Spinal cord (tissue), 10 donors: ENCODE measurements at places on chromosomes 6 and 20.

DNA sequence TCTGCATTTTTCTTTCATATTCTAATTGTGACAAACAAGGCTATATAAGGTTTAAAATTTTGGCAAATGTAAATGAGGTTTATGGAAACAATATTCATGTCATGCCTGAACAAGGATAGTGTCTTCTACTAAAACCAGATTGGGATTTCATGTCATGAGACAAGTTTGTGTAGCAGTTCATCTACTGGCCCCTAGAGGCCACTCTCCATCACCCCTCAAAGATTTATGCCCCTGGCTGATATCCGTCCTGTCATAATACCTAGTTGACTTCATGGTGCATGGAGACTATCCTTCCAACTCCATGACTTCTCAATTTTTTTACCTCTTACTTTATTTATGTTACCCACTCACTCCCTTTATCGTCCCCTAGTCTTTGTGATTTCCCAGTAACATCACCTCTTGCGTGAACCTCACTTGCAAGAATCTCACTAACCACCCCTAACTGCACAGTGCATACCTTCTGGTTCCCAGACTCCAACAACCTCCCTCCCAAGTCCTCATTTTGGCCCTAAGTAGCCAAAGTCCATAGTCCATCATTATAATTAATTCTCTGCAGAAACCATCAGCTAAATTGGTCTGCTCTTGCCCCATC, 179.8 kb downstream of the TASP1 start:
- no peak for DNase-seq

DNA sequence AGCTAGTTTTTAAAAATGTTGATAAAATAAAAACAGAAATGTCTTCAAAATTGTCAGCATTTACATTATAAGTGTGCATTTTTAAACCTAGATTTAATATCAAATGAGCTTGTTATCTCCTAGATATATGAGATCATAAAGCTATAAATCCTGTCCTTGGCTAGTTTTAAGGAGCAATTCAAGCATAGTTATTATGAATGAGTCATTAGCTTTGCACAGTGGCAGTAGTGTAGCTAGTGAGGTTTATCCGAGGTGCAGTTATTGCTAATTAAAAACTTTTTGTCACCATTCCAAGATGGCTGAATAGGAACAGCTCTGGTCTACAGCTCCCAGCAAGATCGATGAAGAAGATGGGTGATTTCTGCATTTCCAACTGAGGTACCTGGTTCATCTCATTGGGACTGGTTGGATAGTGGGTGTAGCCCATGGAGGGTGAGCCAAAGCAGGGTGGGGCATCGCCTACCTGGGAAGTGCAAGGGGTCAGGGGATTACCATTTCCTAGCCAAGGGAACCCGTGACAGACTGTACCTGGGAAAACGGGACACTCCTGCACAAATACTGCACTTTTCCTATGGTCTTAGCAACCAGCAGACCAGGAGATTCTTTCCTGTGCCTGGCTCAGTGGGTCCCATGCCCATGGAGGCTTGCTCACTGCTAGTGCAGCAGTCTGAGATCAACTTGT, 108.8 kb upstream of the SYNCRIP start:
- DNase-seq = no peak

DNA sequence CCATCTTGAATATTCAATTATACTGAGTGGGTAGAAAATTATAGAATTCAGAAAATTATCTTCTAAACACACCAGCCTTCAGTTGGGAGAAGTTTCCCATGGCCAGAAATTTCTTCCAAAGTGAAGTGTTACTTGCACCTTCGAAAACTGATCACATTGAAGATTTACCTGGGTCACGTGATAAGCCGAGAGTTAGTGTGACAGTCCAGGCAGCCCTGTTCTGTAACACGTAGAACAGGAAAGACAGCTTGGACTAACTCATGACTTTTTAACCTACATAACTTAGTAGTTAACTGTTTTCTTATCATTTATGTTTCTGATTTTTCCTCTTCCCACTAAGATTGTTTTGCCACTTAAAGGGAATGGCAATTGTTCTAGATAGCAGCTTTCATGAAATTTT, 118.3 kb upstream of the MTHFD1L start:
- no peak for DNase-seq

DNA sequence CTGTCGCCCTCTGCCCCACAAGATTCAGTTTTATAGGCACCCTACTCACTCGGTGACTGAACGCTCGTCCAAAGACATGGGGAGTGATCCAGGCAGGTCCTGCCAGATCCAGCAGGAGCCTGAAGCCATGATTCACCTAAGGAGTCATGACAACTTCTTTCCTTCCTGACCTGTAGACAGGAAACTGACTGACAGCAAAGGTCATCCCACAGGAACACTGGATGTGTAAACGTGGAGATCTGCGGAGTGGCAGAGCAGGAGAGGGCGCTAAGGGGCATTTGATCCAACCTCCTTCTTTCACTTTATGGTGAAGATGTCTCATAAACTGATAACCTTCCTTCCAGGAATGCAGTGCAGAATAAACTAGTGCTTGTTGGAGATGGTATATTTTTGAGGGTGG, 192.2 kb downstream of the GJA10 start:
- no peak for DNase-seq

GRCh38 chr6:6074190-6074589, 67.5 kb upstream of the NRN1 start:
- DNase-seq = no peak

GRCh38 chr6:116300566-116300965, 20.8 kb upstream of the TSPYL1 start:
- DNase-seq = peak; percentile 19

DNA sequence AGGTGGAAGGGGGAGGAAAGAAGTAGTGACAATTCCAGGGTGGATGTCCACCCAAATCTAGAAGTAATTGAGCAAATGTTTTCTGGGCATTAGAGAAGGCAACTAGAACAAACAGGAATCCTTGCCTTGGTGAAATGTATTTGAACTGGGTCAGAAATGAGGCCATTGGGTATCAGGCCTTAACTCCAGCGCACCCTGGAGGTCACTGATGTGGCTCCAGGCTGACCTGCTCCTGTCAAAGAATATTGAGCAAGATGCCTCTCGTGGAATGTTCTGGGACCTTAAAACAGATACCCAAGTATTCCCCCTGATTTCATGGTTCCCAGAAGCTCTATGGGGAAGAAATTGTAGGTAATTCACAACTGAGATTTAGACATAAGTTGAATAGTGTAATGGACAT, 6.9 kb downstream of the HLA-DPB1 start:
- no peak for DNase-seq

- DNase-seq = no peak
Observed at GRCh38 chr6:36717871-36718540, 20.4 kb downstream of the RAB44 start.

- no peak for DNase-seq
Observed at GRCh38 chr20:49411221-49411925, 71.1 kb downstream of the KCNB1 start.

- DNase-seq = no peak
Observed at GRCh38 chr6:73878403-73878802, 182.4 kb downstream of the CD109 start.

- DNase-seq = no peak
Observed at GRCh38 chr20:58135441-58136148, 92.9 kb downstream of the ANKRD60 start.

DNA sequence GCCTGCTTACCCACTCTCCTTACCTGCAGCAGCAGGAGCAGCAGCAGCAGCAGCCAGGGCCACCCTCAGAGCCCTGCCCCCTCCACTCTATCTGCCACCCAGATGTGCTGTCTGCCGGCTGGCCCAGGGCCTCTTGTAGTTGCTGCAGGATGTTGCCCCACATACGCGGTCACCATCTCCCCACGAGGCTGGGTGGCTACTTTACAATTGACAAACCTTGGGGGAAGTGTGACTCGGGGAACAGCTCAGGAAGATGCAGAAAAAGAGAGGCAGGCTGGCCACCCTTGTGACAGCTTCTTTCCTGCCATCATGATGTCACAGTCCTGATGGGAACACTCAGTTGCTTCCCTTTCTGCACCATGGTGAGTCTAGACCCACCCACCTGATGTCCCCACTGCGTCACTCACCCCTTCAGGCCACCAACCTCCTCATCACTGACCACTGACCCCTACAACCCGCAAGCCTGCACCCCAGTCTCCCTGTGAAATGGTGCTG, 14.5 kb downstream of the TREM1 start:
- no peak for DNase-seq

DNA sequence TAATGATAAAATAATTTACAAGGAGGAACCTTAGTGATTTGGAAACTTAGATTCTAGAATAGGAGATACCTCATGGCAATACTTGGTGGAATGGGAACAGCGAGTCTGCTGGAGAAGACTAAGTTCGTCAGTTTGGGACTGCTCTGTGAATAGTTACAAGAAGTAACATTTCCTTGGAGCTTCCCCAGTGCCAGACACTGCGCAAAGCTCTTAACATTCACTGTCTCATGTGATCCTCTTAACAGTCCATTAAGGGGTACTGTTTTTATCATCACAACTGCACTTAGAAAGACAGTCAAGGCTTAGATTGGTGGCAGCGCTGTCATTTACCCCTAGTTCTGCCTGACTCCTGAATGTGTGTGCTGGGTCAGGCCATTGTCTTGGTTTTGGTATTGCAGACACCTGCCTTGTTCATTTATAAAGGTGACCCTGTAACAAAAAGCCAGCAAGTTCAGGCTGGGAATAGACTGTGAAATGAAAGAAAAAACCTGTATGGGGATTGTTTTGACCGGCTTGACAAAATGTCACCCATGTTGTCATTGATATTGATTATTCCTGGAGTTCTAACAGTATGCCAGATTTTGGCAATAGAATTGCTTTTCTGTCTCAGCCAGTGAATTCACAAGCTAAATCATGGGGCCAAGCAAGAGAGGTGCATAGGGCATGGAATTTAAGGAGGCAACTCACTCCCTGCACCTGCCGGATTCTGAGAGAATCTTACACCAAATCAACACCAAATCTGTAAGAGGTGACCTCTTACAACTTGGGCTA, 118.4 kb downstream of the SASH1 start:
- DNase-seq = no peak

- no peak for DNase-seq
Observed at GRCh38 chr6:3489027-3489757, 32.3 kb upstream of the SLC22A23 start.

GRCh38 chr6:156967852-156968251, 190.7 kb downstream of the ARID1B start:
- no peak for DNase-seq

DNA sequence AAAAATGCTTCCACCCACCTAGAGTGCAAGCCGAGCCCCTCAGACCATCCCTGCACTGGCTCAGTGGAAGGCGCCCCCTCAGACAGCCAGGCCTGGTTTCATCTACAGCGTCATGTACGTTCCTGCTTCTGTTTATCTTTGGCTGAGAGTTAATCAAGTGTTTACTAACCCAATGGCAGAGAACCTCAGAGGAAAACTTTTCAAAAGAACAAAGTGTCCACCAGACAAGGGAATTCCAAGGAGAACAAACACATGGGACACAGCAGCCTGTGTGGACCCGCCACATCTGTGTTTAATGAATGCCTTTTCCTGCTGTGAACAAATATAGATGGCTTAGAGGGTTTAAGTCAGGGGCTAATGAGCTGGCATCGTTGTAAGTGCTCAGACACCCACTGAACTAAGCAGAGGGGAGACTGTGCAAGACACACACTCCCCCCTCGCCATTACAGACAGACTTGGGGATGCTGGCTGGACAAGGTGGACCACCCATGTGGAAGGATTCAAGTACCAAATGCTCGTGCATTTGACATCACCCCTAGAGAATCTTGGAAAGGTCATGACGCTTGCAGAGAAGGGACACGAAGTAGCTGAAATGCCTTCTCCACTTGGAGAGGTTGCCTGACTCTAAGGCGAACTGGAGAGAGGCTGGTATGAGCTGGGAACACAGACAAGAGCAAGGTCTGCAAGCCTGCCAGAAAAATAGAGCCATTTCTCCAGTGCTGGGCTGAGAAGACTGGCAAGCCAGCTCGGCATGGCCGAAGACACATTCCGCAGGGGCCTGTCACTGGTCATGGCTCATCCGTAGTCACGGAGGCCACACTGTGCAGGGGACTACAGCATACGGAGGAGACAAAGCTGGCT, 53.5 kb upstream of the NXT1 start:
- DNase-seq = no peak

GRCh38 chr20:64161356-64162238, 2.7 kb upstream of the MYT1 start:
- DNase-seq = no peak

- no peak for DNase-seq
Observed at GRCh38 chr20:4666001-4666479, 55.7 kb upstream of the PRND start.

GRCh38 chr20:63079971-63080370, 73.2 kb upstream of the BHLHE23 start:
- no peak for DNase-seq

- DNase-seq = no peak
Observed at GRCh38 chr6:139778688-139779087, 404.2 kb upstream of the CITED2 start.

DNA sequence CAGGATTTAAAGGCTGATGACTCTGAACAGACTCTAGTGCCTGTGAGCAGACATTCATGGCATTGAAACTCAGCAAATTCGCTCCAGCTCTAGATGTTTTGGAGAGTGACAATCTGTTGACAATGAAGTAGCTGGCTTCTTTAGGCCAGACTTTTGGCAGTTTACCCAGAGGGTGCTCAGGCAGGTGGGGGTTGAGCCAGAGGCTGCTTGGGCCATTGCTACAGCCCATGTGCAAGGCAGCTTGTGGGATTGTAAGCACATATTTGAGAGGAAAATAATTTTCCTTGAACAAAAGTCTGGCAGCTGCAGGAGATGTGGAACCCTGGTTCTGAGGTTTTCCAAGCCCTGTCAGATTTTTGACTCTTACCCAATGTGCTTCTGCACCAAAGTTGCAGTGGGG, 311.6 kb downstream of the CDC5L start:
- no peak for DNase-seq

GRCh38 chr6:98014442-98015201, 731.6 kb upstream of the MMS22L start:
- DNase-seq = no peak

GRCh38 chr20:49270177-49270576, 7.7 kb downstream of the ZNFX1 start:
- DNase-seq = no peak

GRCh38 chr20:48937674-48938073, 16.2 kb downstream of the ARFGEF2 start:
- no peak for DNase-seq

- no peak for DNase-seq
Observed at GRCh38 chr6:44316481-44316880, 3.3 kb upstream of the AARS2 start.

DNA sequence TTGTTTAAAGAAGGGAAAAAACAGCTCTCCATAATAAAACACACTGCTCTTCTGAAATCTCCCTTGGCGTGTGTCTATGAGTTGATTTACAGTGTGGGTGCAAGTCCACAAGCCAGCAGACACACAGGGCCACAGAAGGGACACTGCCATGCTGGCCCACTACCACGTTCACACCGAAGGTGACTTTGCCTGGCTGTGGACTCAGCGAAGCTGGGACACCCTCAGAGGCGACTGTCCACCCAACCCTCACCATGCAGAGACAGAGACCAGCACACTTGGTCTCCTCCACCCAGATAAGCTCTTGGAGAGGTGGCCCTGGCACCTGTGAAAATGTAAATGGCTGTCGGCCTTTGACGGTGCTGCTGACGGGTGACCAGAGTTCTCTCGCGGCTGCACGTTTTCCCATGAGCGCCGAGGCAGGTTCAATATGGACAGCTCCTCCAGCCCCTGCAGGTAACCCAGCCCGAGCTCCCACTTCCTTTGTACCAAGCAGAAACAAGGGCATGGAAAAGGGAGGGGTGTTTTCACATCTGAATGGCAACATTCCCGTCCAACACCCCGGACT, 78.0 kb downstream of the YTHDF1 start:
- DNase-seq = no peak
